DMS79 treated with DMSO at 0.1 percent for 48 hours (cell line): ENCODE measurements at places on chromosomes 6 and 20.

- DNase-seq, result no peak
Measured at GRCh38 chr20:49540687-49541435, 27.1 kb downstream of the PTGIS start.

- DNase-seq, result no peak
Measured at GRCh38 chr20:57647933-57648785, 27.9 kb upstream of the ZBP1 start.

GRCh38 chr6:53984163-53984562, 127.1 kb upstream of the MLIP start:
- DNase-seq, result no peak

DNA sequence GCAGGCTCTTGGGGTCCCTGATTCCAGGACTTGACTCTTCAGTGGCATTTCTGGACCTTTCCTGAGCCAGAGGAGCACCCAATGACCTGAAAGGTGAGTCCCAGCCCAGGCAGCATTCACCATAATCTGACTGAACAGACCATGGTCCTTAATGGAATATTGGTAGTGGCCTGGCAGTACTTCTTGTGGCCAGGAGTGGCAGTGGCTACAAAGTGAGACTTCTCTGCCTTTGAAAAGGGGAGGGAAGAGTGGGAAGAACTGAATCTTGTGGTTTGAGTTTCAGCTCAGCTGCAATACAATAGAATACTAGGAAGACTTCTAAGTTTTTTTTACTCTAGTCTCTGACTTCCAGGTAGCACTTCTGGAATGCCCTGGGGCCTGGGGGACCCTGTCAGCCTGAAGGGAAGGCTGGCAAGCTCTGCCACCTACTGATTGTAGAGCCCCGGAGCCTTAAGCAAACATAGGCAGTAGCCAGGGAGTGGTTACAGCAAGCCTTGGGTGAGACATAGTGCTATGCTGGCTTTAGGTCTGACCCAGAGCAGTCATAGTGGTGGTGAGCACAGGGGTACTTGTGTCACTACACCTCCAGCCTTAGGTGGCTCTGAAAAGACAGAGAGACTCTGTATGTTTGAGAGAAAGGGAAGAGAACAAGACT, 674.2 kb upstream of the MANEA start:
- DNase-seq, result no peak

- DNase-seq, result no peak
Measured at GRCh38 chr6:161188547-161189465, 85.1 kb downstream of the AGPAT4 start.

DNA sequence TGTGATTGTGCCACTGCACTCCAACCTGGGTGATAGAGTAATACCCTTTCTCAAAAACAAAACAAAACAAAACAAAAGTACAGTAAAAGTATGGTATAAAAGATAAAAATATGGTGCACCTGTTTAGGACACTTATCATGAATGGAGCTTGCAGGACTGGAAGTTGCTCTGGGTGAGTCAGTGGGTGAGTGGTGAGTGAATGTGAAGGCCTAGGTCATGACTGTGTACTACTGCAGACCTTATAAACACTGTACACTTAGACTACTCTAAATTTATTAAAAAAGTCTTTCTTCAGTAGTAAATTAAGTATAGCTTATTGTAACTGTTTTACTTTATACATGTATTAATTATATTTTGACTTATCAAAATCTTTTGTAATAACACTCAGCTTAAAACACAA, 46.0 kb downstream of the ZFP64 start:
- DNase-seq, result no peak

DNA sequence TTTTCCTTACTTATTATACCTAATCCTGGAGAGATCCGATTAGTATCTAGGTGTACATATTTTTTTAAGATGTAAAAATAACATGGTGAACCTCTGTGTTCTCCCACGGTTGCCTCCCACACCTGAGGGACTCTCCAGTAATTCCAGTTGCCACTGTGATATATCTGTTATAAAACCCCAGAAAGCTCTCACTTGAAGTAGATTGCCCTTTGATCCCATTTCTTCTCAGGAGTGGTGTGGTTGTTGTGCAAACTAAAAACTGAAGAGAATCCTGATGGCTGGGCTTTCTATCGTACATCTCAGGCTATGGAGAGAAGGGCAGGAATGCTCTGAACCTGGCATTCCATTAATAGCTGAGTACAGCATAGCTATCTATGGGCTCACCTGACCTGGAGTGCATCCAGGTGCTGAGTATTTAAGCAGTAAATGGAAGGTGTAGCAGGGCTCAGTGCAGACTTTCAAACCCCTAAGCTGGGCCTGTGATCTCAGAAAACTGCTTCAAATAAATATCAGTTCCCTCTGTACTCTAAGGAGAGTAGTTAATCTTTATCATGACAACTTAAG, 41.0 kb downstream of the VGLL2 start:
- no peak for DNase-seq

GRCh38 chr6:151847064-151847463, 39.6 kb downstream of the ESR1 start:
- no peak for DNase-seq

DNA sequence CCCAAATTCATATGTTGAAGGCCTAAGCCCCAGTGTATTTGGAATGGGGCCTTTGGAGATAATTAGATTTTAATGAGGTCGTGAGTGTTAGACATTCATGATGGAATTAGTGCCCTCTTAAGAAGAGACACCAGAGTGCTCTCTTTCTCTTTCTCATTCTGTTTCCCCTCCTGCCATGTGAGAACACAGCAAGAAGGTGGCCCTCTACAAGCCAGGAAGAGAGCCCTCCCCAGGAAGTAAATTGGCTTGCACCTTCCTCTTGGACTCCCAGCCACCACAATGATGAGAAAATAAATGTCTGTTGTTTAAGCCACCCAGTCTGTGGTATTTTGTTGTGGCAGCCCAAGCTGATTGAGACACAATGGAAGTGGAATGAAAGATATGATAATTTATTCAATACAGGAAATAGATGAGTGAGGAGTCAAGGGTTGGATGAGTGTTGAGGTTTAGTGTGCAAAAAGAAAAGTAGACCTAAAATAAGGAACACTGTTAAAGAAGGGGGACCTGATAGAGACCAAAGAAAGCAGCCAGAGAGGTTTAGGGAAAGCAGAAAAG, 25.9 kb upstream of the ATXN1 start:
- DNase-seq, result no peak
